ENCODE measurements at places on chromosomes 7 and 10. TPM values are rescaled to one million over a fixed set of nuclear protein-coding genes. Genes with fewer than 3 reads are reported as not detected.

The GDF2 gene
- polyA plus RNA-seq, result not detected

The ARID5B gene
- 9.0 TPM for polyA plus RNA-seq

The ELAPOR2 gene
- polyA plus RNA-seq, result 2.4 TPM

The RBP4 gene
- polyA plus RNA-seq, result 0.20 TPM

The MSS51 gene
- polyA plus RNA-seq, result 5.3 TPM

The KCNH2 gene
- polyA plus RNA-seq, result 2.5 TPM

The FRMD4A gene
- polyA plus RNA-seq, result 20.5 TPM

The PHYHIPL gene
- polyA plus RNA-seq, result not detected

The PHF14 gene
- polyA plus RNA-seq, result 18.9 TPM

The GATA3 gene
- polyA plus RNA-seq, result 3.5 TPM

The GIMAP1 gene
- 31.2 TPM for polyA plus RNA-seq

The NKX2-3 gene
- polyA plus RNA-seq, result 10.8 TPM

The CALY gene
- 0.04 TPM for polyA plus RNA-seq

The CLDN3 gene
- 0.26 TPM for polyA plus RNA-seq

The TFPI2 gene
- polyA plus RNA-seq, result 1.1 TPM

The HDAC9 gene
- polyA plus RNA-seq, result 18.9 TPM

The TEX36 gene
- not detected for polyA plus RNA-seq

The HOGA1 gene
- 0.42 TPM for polyA plus RNA-seq

The EBLN1 gene
- polyA plus RNA-seq, result not detected

The TRIM50 gene
- 0.13 TPM for polyA plus RNA-seq

Measured in spleen (tissue), 13 donors.